Activated CD4-positive, alpha-beta T cell treated with anti-CD3 and anti-CD28 coated beads for 1 hour (primary cell): ENCODE measurements at places on chromosomes 7 and 10.

GRCh38 chr7:78690174-78690573 is 763.3 kb downstream of the MAGI2 start:
- DNase-seq, result no peak

DNA sequence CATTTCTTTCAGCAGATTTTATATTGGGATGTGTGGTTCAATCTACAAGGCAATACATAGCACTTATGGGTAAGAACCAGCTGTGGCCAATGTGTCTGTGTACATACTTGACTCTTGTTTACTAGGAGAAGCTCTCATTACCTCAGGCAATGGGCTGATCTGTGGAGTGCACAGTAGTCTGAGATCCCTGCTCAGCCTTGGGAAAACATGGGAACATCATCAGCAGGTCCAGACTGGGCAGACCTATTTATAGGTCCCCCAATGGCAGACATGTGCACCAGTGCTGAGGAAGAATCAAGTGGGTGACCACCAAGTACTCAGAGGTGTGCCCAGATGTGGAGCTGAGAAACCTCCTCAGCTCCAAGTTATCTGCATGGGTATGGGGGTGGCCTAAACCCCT is 349.7 kb downstream of the KIF20B start:
- DNase-seq, result no peak

DNA sequence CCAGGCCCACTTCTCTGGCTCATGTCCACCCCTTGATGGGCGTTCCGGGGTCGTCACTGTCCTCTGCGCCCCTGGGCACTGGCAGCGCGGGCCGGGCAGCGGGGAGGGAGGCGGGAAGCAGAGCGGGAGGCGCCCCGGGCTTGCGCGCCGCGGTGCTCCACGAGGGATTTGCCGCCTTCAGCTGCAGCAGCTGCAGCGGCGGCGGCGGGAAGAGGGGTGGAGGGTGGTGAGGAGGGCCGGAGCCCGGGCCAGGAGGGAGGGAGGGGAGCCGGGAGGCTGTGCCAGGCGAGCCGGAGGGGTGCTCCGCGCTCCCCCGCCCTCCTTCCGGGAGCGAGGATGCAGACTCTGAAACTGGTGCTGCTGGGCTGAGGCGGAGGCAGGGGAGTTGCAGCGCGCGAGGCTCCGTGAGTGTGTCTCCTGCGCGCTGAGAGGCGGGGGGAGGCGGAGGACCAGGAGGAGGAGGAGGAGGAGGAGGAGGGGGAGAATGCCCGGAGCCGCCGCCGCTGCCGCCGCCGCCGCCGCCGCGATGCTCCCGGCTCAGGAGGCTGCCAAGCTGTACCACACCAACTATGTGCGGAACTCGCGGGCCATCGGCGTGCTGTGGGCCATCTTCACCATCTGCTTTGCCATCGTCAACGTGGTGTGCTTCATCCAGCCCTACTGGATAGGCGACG is at the start of gene LHFPL3:
TSS of gene LHFPL3 (plus strand) at position 308 of the 674 bp plus-strand sequence.
- DNase-seq, result no peak

- DNase-seq, result no peak
These were observed 324.5 kb downstream of the PHF14 start for GRCh38 chr7:11298220-11298619.

- DNase-seq, result no peak
These were observed 335.2 kb downstream of the SDK1 start for GRCh38 chr7:3636131-3636860.

- no peak for DNase-seq
These were observed 33.6 kb downstream of the THNSL1 start for GRCh38 chr10:25049966-25050365.

DNA sequence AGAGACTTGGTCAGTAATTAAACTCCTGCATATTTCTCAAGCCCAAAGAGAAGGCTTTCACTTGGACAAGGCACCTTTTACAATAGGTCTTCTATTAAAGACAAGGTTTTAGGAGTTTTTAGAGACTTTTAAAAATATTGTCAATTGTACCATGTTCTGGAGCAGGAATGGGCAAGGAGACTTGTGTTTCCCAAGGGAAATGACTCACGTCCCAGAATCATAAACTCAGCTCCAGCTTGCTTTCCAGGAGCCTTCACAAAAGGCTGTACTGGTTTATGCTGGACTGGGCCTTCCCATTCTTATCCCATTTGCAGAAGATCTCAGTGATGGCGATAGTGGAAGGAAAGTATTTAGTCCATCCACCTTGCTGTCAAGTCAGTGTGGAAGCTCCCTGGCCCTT is 7.8 kb upstream of the GLI3 start:
- no peak for DNase-seq

DNA sequence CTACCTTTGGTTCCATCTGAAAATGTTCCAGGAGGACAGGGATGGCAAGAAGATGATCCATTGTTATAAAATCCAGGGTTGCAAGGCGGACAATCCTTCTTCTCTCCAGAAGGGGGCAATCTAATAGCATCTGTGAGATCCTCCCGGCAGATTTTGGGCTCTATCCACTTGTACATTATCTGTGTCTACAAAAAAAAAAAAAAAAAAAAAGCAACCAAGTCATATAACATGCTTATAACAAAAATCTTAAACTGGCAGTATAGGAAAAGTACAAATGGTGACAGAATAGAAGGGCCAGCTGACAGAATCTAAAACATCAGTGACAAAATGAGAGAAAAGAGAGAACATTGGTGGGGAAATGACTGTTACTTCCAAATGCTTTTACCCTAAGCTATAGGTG is 132.7 kb downstream of the ELAPOR2 start:
- no peak for DNase-seq

DNA sequence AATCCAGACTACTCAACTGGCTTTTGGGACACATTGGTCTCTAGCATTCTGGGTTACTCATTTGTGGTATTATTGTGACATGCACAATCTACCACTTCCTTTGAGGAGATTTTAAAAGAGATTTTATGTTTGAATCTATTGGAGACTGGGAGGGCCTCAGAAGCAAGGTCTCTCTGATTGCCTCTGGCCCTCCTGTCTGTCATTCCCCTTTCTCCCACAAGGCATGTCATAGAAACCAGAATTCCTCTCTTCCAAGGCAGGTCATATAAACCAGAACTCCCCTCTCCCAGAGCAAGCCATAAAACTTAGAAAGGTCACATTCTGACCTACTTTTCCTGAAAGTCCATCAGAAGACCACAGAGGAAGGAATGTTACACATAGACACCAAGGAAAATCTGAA is 777.7 kb downstream of the PHTF2 start:
- no peak for DNase-seq

DNA sequence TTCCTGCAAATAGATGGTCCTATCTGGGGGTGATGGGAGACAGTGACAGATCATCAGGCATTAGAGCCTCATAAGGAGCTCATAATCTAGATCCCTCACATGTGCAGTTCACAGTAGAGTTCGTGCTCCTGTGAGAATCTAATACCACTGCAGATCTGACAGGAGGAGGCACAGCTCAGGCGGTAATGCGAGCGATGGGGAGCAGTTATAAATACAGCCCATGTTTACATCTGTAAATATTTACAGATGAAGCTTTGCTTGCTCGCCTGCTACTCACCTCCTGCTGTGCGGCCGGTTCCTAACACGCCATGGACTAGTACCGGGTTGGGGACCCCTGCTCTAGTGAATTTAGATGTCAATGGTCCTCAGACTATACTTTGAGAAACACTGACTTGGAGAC is 17.0 kb upstream of the CDCA7L start:
- no peak for DNase-seq

DNA sequence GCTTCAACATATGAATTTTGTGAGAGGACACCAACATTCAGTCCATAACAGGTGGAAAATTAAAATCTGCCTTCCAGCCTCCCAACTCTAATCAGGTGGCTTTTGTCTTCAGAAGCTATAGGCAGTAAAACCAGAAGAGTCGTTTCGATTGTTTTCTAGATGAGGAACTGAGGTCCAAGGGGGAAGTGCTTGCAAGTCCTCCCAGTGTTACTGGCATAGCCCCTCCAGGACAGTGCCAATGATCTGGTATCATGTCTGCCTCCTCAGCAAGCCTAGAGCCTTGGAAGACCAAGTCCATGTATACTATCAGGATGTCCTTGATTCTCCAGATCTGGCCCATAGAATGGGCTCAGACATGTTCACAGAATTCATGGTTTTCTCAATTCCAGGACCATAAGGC is 16.9 kb downstream of the CYP26A1 start:
- no peak for DNase-seq

DNA sequence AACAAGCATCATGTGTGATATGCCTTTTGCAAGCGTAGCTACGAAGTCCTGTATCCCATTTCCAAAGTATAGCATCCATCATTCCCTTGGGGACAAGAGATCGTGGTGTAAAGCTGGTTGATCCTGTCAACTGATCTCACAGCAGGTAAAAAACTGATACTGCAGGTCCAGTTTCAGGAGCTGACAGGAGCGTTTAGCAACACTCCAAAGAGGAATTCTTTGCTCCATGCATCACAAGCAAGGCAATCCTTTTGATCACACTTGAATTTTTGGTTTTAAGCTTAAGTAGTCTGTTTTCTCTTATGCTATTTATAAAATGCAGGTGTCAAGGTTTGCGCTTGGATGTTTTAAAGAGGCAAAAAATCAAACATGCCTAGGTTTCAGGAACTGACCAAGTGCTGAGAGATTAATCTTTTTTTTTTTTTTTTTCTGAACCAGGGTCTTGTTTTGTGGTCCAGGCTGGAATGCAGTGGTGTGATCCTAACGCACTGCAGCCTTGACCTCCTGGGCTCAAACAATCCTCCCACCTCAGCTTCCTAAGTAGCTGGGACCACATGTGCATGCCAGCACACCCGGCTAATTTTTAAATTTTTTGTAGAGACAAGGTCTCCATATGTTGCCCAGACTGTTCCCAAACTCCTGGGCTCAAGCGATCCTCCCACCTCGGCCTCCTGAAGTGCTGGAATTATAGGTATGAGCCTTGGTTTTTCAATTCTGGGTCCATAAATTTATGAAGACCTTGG is 1.8 kb upstream of the ZDHHC4 start:
- DNase-seq, result no peak

- no peak for DNase-seq
These were observed 32.8 kb upstream of the STRIP2 start for GRCh38 chr7:129401228-129401966.
